HL-60 (cell line): ENCODE measurements at places on chromosomes 7 and 10.

DNA sequence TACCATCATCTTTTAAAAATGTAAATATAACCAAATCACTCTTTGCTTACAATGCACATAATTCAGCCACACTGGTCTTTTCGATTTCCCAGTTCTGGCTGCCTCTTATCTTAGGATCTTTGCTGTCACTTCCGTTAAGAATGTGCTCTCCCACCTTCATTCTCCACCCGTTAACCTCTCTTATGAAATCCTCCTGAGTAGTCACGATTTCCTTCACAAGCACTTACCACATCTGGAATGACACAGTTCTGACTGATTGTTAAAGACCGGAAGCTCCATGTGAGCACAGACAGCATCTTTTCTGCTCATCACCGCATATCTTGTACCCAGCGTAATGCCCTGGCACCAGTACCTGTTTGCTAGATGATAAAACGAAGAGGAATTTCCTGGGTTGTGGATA lies 84.3 kb downstream of the CUL2 start:
- peak; percentile 89 for DNase-seq

DNA sequence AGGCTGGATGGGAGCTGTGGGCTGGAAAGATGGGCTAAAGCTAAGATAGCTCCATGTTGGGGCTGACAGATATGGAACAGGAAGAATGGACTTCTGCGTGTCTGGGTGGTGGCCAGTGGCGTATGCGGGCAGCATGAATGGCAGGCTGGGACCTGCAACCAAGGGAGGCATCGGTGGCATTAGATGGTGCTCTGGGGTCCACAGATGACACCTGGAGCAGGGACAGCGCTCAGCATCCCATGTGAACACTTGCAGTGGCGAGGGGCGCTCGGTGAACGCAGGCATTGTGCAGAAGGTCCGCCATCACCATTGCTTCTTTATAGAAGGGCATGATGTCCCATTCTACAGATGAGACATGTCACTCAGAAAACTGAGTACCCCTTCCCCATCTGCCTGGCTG lies 21.0 kb upstream of the SMARCD3 start:
- no peak for DNase-seq

- no peak for DNase-seq
Measured at GRCh38 chr7:36653663-36654355, 70.5 kb downstream of the AOAH start.

DNA sequence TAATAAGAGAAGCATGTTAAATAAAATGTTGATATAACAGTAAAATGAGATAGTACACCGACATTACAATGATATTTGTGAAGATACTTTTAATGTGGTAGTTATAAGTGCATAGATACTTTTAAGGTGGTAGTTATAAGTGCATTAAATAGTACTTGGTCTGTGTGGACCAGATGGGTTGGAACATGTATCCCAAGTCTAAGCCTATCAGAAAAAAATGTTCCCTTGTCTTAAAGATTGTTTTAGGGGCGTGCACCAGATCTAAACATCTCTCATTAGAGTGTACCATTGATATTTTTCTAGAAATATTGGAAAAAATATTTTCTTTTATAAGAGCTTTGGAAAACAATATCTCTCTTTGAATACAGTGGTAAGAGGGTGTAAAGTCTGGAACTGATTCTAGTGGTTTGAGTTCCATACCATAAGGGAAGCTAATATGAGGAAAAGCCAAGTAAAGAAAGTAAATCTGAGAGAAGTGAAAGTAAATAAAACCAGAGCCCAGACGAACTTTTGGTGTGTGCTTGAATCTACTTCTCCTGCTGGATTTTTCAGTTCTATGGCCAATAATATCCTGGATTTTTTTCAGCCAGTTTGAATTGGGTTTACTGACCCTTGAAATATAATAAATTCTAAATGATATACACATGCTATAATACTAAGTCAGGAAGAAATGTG lies 175.3 kb downstream of the MBL2 start:
- DNase-seq = no peak

DNA sequence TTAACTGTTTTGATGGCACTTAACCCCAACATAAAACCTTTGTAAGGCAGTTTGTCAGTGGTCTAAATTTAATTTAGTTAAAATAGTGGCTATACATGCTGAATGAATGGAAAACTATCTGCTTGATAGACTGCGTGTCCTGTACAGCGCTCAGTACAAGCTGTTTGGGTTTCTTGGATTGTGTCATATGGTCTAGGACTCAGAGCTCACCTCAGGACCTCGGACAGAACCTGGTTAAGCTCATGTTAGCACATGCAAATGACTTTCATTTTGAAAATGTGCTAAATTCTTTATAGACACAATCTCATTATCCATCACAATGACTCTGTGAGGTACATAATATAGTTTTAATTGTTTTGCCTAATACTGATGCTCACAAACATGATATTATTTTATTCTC lies 55.7 kb upstream of the RELN start:
- no peak for DNase-seq

- peak; percentile 15 for DNase-seq
Measured at GRCh38 chr10:108249940-108250339, 1085.4 kb upstream of the SORCS1 start.

DNA sequence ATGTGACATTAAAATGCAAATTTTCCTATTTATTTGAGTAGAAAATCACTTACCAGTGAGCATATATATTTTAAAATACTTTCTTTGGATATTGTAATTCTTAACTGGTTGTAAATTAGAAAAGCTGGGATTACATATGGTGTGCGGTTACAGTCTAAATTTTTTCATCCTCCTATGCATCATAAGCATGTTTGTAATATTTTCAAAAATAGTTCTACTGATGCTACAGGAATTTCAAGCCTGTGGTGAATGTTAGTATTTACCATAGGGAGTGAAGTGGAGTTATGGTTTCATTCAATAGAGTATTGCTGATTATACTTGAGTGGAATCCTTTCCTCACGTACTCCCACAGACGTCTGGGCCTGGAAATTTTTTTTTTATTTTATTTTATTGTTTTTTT lies 34.6 kb upstream of the ST7 start:
- DNase-seq = no peak

DNA sequence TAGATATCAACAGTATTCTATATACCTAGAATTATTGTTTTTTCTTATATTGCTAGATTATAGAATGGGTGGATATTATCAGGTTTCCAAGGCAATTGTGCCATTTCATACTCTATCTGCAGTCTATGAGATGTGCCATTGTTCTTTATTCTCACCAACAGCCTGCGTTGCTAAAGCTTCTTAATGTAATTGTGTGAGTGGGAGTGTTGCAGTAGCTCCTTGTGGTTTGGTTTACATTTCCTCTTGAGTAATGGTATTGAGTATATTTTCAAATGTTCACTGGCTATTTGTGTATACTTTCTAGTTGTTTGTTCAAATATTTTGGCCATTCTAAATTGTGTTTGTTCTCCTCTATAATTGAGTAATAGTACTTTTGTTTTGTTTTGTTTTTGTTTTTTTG lies 199.2 kb downstream of the TFEC start:
- DNase-seq = peak; percentile 66

DNA sequence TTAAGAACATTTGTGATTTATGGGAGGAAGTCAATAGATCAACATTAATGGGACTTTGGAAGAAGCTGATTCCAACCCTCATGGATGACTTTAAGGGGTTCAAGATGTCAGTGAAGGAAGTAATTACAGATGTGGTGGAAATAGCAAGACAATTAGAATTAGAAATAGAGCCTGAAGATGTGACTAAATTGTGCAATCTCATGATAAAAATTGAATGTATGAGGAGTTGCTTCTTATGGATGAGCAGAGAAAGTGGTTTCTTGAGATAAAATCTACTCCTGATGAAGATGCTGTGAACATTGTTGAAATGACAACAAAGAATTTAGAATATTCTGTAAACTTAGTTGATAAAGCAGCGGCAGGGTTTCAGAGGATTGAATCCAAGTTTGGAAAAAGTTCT lies 70.9 kb upstream of the NEUROD6 start:
- no peak for DNase-seq
